A549 (cell line): ENCODE measurements at places on chromosomes 3 and 15.
A peak's percentile ranks its signal among the peaks of the same experiment; 100 is the strongest.

- no peak for DNase-seq
Measured at GRCh38 chr3:58521917-58522631, 14.9 kb downstream of the ACOX2 start.

DNA sequence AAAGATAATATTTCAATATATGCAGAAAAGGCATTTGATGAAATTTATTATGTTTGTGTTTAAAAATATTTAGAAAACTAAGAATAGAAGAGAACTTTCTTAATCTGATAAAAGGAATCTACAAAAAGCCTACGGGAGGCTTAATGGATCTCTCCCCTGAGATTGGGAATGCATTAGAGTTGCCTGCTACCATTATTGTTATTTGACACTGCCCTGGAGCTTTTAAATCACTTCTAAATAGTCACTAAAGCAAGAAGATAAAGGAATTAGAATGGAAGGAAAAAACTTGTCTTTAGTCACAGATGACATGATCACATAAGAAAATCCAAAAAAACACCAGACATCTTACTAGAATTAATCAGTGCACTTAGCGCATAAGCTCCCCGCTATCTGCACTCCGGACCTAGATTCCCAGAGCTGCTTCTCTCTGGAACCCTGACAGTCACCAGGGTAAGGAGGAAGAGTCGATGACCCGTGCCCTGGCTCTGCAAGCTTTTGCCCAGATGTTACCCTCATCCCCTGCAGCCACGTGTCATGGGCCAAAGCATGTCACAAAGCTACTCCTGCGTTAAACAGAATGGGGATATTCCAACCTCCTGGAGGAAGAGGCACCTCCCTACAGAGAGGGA lies 97.1 kb downstream of the MINAR1 start:
- no peak for DNase-seq

GRCh38 chr3:32334675-32335074 lies 57.0 kb upstream of the CMTM7 start:
- no peak for DNase-seq

DNA sequence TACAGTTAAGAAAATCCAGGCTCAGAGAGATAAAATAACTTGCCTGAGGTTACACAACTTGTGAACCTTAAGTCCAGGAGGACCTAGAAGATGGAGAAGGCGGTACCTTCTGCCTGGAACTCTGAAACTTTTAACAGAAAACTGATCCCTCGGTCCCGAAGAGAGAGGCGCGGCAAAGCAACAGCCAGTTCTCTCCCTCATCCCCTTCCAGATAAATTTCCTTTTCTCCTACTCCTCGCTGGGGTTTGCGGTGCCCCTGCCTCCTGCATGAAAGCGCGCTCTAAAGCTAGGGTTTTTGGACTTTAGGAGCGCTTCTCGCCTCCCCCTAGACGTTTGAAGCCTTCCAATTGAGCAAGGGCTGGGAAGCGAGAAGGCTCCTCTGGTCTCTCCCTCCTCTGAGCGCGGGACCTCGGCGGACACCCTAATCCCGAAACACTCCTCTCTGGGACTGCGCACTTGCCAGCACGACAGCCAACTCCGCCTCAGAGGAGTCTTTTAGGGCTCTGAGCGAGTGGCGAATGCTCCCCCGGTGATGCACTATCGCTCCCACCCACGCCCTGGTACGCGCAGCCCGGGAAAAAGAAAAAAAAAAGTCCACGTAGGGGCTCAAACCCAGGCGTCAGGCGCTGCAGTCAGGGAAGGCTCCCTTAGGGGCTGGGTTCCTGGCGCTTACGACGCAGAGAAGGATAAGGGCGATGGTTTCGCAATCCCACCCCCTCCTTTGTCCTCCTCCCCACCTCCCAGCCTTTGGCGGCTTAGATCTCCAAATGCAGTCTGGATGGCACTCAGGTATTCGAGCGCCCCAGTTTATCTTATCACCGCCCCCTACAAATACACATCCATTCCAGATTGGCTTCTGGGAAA lies 7.9 kb upstream of the EOMES start:
- no peak for DNase-seq

DNA sequence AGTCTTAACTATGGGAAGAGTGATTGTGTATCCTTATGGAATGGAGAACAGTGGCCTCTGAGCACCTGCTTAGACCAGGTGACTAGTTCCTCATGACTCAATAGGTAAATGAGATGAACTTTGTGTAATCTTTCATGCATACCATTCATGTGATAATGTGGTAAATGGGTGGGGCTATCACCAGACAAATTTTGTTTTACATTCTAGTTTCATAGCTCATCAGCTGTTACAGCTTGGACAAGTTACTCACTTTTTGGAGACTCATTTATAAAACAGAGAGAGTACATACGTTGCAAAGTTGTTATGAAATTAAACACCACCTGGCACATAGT lies 103.7 kb upstream of the TGFBR2 start:
- no peak for DNase-seq

GRCh38 chr3:196096382-196096953 lies 14.6 kb upstream of the TFRC start:
- no peak for DNase-seq

GRCh38 chr3:13492976-13493866 lies 13.1 kb downstream of the HDAC11 start:
- no peak for DNase-seq

DNA sequence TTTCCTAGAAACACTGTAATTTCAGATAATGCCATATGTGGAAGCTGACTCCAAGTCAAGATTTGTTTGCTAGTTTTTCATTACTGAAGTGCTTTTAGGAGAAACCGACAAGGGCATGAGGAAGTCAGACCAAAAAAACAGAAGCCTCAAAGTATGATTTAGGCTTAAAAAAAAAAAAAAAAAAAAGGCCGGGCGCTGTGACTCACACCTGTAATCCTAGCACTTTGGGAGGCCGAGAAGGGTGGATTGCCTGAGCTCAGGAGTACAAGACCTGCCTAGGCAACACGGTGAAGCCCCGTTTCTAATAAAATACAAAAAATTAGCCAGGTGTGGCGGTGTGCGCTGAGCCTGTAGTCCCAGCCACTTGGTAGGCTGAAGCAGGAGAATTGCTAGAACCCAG lies 11.6 kb downstream of the RPL15 start:
- DNase-seq, result no peak

GRCh38 chr3:74599564-74599963 lies 14.9 kb downstream of the CNTN3 start:
- no peak for DNase-seq

DNA sequence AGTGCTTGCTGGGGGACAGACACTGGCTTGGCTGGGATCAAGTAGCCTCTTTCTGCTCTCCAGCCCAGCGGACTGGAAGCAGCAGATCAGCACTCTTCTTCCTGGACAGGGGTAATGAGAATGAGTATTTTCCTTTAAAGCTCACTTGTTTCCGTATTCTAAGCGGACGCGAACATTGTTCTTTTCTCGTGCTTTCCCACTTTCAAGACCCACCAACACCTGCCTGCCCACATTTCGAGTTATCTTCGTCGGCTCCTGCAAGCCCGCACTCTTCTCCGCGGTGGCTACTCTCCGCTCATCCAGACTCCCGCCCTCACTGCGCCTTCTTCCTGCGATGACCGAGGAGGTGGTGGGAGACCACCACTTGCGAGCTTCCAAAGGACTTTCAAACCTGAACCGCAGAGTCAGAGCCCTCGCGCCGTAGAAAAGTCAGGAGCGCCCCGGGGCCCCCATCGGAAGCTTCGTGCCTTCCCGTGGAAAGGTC lies 1.6 kb upstream of the PPM1L start:
- peak; percentile 5 for DNase-seq

GRCh38 chr15:41919201-41919820 lies 25.5 kb upstream of the SPTBN5 start:
- no peak for DNase-seq

GRCh38 chr3:57752307-57752706 lies 3.8 kb upstream of the SLMAP start:
- peak; percentile 45 for DNase-seq

DNA sequence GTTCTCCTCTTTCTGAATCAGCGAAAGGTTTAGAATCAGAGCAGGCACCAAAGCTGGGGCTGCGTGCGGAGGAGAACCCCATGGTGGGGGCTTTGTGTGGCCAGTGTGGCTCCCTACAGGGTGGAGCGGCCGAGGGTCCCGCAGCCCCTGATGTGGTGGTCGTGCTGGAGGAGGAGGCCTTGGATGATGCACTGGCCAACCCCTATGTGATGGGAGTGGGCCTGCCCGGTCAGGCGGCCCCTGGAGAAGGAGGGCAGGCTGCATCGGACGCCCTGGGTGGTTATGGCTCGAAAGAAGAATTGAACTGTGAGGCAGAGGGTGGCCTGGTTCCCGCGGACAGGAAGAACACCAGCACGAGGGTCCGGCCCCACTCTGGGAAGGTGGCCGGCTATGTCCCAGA lies 1.4 kb downstream of the FGD5 start:
- no peak for DNase-seq

GRCh38 chr15:98878862-98879261 lies 128.7 kb downstream of the PGPEP1L start:
- DNase-seq, result no peak

DNA sequence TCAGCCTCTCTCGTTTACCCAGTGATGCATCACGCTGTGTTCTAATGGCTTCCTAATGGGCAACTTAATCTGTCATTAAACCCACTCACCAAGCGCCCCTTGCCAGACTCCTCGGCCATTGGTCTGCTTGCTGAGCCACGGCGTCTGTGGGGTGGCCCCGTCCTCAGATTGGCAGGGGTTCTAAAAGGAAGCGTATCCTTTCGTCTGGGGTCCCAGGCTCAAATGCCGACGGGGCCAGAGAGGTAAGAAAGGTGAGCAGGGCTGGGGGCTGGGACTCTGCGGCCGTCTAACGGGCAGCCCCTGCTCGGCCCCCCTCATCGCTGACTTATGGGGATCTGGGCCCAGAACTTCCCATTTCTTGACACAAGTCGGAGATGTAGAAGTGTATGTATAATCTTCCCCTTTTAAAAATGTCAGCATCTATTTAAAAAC lies 315.1 kb upstream of the PROK2 start:
- DNase-seq, result no peak

- DNase-seq, result no peak
Measured at GRCh38 chr3:177754508-177754921, 557.2 kb upstream of the TBL1XR1 start.

- peak; percentile 39 for DNase-seq
Measured at GRCh38 chr3:194573680-194574437, 59.4 kb downstream of the TMEM44 start.

- DNase-seq, result no peak
Measured at GRCh38 chr15:90343302-90343790, 8.7 kb upstream of the ZNF774 start.

GRCh38 chr3:160169139-160169976 lies 55.9 kb upstream of the C3orf80 start:
- peak; percentile 28 for DNase-seq
